Bone marrow (tissue), 2 donors: ENCODE measurements at places on chromosomes 1 and 21.

- no peak for DNase-seq
Measured at GRCh38 chr1:6391951-6392808, 1.4 kb downstream of the ACOT7 start.

DNA sequence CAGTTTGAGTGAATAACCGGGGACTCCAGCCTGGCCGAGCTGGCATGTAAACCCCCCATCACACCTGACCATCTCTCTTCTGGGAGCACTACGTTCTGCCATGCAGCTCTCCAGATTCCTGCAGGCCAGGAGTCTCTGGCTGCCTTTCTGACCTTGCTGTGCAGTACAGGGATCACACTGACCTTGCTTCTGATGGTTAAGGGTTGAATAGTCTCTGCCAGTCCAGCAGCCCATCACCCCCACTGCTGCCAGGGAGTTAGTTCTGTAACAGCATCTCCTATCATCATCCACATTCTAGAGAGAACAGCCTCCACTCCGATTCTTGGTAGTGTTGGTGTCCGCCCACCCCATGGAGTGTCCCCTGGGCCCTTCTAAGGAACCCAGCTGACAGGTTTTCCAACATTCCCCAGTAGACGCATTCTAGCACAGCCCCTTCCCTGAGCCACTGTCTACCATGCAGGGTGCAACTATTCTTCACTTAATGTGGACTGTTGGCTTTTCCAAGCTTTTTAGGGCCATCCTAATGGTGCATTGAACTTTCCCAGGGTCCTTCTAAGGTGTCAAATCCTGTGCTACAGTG is 109.8 kb downstream of the RIPK4 start:
- DNase-seq: no peak

GRCh38 chr1:175262621-175263020 is 70.0 kb upstream of the KIAA0040 start:
- no peak for DNase-seq

GRCh38 chr1:210937846-210938245 is 196.1 kb downstream of the KCNH1 start:
- no peak for DNase-seq

DNA sequence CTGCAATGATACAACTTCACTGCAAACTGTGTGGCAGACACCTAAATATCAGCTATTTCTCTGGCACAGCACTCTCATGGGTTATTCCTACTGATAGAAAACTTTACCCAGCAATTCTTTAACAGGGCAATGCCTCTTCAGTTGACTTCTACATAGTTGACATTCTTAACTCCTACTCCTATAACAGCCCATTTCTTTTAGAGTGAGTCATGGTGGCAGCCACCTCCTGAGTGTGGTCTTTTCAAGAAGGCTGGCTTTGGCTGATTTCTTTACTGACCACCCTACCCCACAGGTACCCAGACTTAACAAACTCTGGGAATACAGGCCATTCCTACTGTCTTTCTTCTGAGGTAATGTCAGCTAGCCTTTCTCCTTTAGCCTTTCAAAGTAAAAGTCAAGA is 805.8 kb upstream of the ADGRL2 start:
- no peak for DNase-seq

GRCh38 chr1:81213279-81213678 is 587.5 kb upstream of the ADGRL2 start:
- no peak for DNase-seq

DNA sequence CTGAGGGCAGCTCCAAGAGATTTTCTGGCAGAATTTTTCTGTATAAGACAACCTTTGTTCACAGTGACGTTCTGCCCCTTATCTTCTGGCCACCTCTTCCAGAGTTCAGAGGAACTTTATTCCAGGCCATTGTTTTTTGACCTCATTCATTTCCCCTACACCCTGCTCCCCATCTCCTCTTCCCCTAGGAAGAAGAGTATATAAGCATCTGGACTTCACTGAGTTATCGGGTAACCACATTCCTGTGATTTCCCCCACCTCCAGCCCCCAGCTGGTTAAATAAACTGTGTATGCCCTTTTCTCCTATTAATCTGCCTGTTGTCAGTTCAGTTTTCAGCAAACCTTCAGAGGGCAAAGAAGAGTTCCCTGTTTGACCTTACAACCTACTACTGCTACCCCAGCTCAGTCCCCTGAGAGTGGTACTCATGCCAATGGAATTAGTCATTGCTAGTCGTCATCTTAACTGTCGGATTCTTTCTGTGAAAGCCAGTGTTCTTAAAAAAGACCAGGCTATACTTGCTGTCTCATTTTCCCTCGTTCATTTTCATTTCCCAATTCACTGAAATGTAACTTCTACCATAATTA is 14.3 kb upstream of the ALG14 start:
- DNase-seq: no peak

- DNase-seq: no peak
Measured at GRCh38 chr1:86582161-86582560, 35.3 kb downstream of the CLCA4 start.

GRCh38 chr21:41411449-41412089 is 14.5 kb upstream of the MX1 start:
- DNase-seq: no peak

GRCh38 chr1:100107696-100108095 is 25.0 kb downstream of the SASS6 start:
- no peak for DNase-seq

DNA sequence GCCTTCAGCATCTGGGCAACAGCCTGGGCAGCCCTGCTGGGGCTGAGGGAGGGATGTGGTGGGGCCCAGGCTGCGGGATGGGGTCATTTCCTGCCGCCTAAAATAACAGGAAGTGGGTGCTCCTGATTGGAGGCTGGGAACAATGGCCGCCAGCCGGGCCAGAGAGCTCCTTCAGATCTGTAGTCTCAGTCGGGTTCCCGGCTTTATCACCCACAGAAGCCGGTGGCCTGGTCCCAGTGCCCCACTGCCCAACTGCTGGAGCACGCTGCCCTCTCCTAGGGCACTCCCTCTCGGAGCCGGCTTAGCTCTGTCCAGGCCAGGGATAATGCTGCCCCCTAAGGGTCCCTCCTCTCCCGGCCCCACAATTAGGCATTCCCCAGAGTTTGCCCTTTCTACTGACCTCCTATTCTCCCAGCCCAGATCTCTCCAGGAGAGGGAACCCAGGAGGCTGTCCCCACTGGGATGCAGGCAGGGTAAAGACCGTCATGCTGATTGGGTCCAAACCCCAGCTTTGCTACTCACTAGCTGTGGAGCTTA is 5.1 kb downstream of the MAP7D1 start:
- DNase-seq: peak; percentile 59
